ENCODE measurements at places on chromosomes 12 and 14. TPM values are rescaled to one million over a fixed set of nuclear protein-coding genes. Genes with fewer than 3 reads are reported as not detected.

CEP170B gene
- 5.0 TPM for total RNA-seq

JAG2 gene
- total RNA-seq: 51.6 TPM

RPGRIP1 gene
- 0.20 TPM for total RNA-seq

CDCA3 gene
- 3.4 TPM for total RNA-seq

METTL17 gene
- 13.1 TPM for total RNA-seq

LALBA gene
- total RNA-seq: not detected

GLT1D1 gene
- not detected for total RNA-seq

LRP6 gene
- total RNA-seq: 55.0 TPM

SLC10A1 gene
- total RNA-seq: not detected

A2M gene
- total RNA-seq: 3.8 TPM

SPTB gene
- under 0.01 TPM for total RNA-seq

RIN3 gene
- 3.7 TPM for total RNA-seq

RPL41 gene
- total RNA-seq: 2,546 TPM

RTL1 gene
- not detected for total RNA-seq

RASSF9 gene
- 10.9 TPM for total RNA-seq

RBP5 gene
- 0.22 TPM for total RNA-seq

ABHD12B gene
- not detected for total RNA-seq

PRIMA1 gene
- not detected for total RNA-seq

OAS2 gene
- 0.60 TPM for total RNA-seq

ANO2 gene
- 84.1 TPM for total RNA-seq

TAS2R19 gene
- total RNA-seq: 2.6 TPM

TM7SF3 gene
- total RNA-seq: 99.0 TPM
